ENCODE measurements at places on chromosomes 5 and 9.

DNA sequence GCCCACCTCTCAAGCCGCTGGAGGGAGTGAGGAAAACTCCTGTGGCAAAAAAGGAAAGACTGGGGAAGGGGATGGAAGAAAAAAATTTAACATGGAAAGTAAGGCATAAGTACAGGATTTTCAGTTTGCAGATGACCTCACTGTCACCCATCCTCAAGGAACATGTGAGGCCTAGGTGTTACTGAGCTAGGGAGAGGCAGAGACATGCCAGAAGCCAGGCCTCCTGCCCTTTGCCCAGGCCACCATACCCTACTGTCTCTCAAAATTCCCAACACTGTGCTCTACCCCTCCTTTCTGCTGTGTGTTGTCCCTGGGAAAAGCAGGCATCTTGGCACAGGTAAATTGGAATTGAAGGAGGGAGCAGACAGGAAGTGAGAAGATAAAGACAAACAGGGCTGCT lies 4.4 kb upstream of the MGAT1 start:
- no peak for DNase-seq

DNA sequence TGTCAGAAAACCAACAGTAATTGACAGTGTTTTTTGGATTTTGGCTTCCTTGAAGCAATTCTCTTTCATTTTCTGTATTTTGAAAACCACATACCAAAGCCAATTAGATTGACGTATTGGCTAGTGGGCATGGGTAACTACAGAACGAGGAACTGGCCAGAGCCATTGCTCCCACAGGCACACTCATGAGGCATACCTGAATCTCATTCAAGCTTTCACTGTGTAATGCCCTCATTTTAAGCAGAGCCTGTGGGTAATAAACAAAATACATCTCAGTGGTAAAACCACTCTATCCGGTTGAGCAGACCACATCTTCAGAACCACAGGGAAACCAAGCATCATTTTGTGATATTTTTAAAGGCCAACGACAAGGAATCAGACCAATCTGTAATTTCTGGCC lies 394.1 kb downstream of the ZNF608 start:
- DNase-seq = no peak

DNA sequence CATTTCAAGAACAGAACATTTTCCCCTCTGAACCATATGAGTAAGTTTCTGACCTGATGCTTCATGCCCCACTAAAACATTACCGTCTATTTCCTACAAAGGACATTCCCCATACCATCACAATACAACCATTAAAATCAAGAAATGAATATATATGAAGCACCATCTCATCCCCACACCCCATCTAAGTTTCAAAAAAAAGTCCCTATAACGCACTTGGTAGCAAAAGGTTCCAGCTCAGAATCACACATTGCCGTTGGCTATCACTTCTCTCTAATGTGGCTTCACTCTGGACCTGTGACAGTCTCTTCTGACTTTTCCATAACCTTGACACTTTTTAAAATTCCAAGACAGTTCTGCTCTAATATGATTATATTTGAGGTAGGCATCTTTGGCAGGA lies 5.9 kb downstream of the EMB start:
- DNase-seq = no peak

DNA sequence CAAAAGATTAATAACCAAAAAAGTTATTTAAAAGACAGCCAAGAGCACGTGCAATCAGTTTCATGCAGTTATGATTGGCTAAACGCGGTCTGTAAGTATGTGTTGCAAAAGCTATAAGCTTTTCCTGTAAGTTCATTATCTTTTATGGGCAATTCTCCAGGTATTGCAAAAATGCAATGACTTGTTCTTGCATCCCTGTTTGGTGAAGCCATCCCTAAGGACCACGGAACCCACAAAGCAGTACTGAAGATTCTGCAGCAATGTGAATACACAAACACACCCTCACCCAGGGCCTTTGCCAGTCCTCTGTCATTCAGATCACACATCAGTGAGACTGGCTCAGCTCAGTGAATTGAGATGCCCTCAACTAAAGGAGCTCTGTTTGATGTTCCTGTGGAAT lies 11.4 kb downstream of the GCNT4 start:
- peak; percentile 69 for DNase-seq

DNA sequence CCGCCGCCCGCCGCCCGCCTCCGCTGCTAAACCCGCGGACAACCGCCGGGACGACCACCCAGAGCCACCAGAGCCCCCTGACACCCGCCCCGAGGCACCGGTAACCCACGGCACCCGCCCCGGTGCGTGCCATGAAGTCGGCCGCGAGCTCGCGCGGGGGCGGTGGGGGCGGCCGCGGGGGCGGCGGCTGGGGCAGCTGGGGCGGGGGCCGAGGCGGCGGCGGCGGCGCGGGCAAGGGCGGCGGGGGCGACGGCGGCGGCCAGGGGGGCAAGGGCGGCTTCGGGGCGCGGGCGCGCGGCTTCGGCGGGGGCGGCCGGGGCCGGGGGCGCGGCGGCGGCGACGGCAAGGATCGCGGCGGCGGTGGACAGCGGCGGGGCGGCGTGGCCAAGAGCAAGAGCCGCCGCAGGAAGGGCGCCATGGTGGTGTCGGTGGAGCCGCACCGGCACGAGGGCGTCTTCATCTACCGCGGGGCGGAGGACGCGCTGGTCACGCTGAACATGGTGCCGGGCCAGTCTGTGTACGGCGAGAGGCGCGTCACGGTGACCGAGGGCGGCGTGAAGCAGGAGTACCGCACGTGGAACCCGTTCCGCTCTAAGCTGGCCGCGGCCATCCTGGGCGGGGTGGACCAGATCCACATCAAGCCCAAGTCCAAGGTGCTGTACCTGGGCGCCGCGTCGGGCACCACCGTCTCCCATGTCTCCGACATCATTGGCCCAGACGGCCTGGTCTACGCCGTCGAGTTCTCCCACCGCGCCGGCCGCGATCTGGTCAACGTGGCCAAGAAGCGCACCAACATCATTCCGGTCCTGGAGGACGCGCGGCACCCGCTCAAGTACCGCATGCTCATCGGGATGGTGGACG lies 499 bp downstream of the FBLL1 start:
- DNase-seq = no peak

DNA sequence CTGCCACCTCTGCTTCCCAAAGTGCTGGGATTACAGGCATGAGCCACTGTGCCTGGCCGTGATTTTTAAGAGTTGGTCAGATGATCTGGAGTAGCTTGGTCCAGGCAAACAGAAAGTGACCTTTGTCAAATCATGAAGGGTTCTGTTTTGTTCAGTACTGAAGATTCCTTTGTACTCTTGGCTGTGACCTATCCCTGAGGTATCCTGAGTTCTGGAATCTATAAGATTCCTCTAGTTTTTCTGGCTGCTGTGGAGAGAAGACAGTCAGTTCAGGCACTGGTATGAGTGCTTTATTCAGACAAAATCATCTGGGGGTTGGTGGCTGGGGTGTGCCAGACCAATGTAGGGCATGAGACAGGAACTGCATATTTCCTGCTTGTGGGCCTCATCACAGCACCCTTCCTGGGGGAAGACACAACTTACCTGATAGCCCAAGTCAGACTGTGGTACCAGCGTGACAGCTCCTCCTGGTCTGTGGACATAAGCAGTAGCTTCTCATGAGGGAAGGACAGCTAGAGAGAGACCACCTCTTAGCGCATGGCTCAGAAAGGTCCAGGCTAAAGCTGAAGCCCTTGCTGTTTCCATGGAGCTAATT lies 3.1 kb downstream of the ARHGEF39 start:
- no peak for DNase-seq

DNA sequence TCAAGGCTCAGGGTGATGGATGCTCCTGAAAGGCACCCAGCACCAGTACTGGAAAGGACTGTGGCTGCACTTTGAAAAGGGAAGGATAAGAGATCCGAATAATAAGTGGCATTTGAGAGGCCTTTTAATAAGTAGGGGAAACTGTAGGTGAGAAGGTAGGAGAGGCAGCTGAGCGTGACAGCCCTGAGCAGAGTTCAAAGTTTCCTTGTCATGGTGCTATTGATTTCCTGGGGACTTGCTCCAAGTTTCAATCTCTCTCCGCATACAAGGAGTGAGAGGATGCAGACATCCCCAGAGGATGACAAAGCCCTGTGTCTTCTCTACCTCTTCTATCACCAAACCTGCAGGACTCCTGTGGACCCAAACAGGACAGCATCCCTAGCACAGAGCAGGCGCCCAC lies 354.5 kb downstream of the SPOCK1 start:
- DNase-seq = no peak

GRCh38 chr5:35736280-35736679 lies 118.6 kb downstream of the SPEF2 start:
- DNase-seq = no peak

- DNase-seq = no peak
Measured at GRCh38 chr5:14510156-14510734, 71.3 kb upstream of the OTULINL start.

DNA sequence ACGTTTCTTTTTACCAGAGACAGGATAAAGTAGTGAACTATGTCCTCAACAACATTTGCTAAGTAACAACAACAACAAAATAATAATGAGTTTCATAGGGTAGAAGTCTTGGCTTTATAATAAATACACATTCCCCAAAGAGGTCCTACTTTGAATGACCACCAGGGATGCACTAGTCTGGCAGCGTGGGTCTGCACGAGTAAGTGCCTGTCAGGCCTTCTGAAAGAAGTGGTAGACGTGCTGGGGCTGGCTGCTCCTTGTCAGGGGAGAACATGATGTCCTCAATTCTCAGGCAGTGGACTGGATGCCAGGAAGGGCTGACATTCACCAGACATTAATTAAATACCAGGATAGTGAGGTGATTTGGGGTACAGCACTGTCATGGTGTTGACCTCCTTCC lies 331.1 kb downstream of the TMEM38B start:
- no peak for DNase-seq

- DNase-seq = no peak
Measured at GRCh38 chr5:39489263-39489662, 64.5 kb upstream of the DAB2 start.

DNA sequence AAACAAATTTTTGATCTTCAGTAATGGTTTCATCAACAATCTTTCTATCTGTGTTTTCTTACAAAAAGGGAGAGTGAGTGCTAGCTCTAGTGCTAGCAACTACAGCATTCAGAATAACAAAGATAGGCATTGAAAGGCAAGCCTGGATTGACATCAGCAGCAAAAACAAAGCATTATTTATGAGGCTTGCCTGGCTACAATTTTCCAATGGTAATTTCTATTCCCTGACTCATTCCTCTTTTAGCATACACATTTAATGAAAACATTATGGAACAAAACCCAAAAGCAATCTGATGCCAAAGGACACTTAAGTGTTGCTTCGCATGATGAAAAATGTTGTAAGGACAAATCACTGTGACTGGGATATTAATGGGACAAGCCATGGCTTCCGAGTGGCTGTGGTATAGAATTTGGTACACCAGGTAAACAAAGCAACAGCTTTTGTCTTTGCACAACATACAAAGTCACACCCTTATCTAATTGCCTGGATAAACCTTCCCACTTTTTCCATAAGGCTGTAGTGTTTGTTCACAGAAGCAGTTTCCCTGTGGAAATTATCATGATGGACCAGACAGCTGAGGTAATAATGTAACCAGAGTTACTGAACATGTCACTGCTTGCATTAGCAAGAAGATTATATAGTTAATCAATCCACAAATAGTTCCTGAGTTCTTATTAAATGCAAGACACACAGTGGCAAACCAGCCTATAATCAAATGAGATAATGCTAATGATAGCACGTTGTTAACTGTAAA lies 179.8 kb upstream of the EDIL3 start:
- DNase-seq = no peak

DNA sequence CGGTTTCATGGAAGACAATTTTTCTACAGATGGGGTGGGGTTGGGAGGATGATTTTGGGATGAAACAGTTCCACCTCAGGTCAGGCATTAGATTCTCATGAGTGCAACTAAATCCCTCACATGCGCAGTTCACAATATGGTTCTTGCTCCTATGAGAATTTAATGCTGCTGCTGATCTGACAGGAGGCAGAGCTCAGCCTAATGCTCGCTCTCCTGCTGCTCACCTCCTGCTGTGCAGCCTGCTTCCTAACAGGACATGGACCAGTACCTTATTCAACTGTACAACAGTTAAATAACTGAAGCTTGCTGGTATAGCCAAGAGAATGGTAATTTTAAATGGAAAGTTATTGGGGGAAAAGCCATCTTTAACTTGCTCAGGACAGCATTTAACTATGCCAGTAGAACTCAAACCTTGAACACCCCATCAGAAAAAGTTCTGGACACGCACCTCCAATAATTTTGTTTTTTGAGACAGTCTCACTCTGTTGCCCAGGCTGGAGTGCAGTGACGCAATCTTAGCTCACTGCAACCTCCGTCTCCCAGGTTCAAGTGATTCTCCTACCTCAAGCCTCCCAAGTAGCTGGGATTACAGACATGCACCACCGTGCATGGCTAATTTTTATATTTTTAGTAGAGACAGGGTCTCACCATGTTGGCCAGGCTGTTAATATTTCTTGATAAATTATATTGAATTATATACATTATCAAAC lies 27.7 kb downstream of the HMGCR start:
- no peak for DNase-seq

- DNase-seq = no peak
Measured at GRCh38 chr9:15509931-15510788, 610 bp downstream of the PSIP1 start.

DNA sequence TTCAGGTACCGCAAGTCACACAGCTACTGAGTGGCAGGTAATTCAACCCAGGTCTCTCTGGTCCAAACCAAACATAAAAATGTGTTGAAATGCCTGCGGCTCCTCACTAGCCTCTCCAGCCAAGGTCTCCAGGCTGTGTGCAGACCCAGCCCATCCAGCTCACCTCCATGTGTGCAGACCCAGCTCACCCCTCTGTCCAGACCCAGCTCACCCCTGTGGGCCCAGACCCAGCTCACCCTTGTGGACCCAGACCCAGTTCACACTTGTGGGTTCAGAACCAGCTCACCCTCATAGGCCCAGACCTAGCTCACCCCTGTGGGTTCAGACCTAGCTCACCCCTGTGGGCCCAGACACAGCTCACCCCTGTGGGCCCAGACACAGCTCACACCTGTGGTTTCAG lies 188.0 kb upstream of the ADCY2 start:
- no peak for DNase-seq

- no peak for DNase-seq
Measured at GRCh38 chr5:81819556-81820317, 68.8 kb upstream of the SSBP2 start.

- DNase-seq = no peak
Measured at GRCh38 chr5:142837081-142837725, 67.0 kb downstream of the ARHGAP26 start.

- peak; percentile 90 for DNase-seq
Measured at GRCh38 chr9:123562844-123563346, 206.9 kb downstream of the CRB2 start.

DNA sequence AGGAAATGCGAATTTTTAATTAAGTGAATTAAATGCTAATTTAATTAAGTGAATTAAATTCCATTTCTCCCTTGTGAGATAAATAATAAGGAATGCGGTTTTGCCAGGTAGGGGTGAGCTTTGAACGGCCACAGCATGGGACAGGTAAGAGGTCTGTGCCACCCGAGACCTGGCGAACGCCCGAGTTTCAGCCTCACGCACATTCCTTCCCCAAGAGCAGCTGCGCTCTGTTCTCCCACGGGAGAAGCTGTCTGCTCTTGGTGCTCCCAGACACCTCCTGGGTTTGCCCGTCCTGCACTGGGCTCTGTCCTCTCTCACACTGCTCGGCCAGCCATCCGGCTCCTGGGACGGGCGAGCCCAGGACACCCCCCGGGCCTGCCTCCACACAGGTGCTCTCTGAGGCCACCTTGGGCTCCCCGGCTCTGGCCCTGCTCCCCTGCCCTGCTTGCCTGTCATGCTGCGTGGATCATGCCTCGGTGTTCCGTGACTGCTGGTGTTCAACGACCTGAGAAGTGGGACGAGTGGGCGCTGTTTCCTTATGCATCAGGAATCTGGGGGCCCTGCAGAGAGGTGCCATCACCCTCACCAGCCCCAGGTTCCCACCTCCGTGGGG lies 13.7 kb upstream of the CAMSAP1 start:
- no peak for DNase-seq

GRCh38 chr5:137461391-137462264 lies 37.5 kb downstream of the SPOCK1 start:
- DNase-seq = no peak

Measured in AG09309 (cell line).